Aortic smooth muscle cell (primary cell): ENCODE measurements at places on chromosomes 7 and 10. TPM values are rescaled to one million over a fixed set of nuclear protein-coding genes. Genes with fewer than 3 reads are reported as not detected.

STK17A gene
- total RNA-seq: 124 and 125 TPM in 2 replicates

SPDYE16 gene
- total RNA-seq: 0.06 and 0.13 TPM in 2 replicates

CACUL1 gene
- 18.9 and 26.1 TPM in 2 replicates for total RNA-seq

TMEM229A gene
- 0.13 and 0.37 TPM in 2 replicates for total RNA-seq

FKBP9 gene
- total RNA-seq: 318 and 351 TPM in 2 replicates

CLRN3 gene
- total RNA-seq: not detected in 2 replicates
